ENCODE measurements at places on chromosomes 4 and X.

DNA sequence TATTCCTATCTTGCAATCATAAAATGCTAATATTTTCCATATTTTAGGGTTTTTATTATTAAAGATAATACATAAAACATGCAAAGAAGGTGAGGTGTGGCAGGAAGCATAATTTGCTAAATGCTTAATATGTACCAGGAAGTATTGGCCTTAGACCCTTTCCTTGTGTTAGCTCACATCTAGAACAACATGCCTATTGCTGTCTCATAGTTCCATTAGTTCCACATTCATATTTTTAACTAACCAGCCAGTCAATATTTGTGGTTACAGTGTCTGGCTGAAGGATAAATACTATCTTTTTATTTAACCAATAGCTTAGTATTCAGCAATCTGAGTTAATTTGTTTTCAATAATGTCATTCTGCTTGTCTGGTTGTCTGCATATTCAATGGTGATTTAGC is 432.6 kb downstream of the INPP4B start:
- H3K36me3 ChIP-seq, result no peaks in the 10 kb centered on the region
- H3K27me3 ChIP-seq, result no peaks in the 10 kb centered on the region
- no peaks in the 10 kb centered on the region for H3K4me1 ChIP-seq
- H3K4me3 ChIP-seq, result no peak overlapping the region
- DNase-seq, result no peak

- H3K27me3 ChIP-seq, result no peaks in the 10 kb centered on the region
- no peak for DNase-seq
- no peak overlapping the region for H3K27ac ChIP-seq
- no peaks in the 10 kb centered on the region for H3K36me3 ChIP-seq
- no peak overlapping the region for H3K4me3 ChIP-seq
Measured at GRCh38 chr4:158229768-158230167, 19.5 kb downstream of the TMEM144 start.

DNA sequence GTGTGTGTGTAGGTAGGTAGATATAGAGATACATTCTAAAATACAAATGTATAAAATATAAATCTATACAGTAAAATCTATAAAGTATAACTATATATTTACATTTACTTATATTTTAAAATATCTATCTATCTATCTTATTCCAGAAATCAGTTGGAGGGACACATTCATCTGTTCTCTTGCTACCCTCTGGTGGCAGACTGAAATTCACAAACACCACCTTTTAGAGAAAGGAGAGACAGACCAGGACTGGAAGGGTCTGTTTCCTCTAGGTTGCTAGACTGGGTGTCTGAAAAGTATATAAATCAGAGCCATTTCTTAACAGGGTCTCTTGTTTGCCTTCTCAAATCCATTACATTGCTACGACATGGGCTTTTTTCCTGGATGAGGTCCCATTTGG is 343.0 kb downstream of the OPHN1 start:
- no peak overlapping the region for H3K4me3 ChIP-seq
- DNase-seq, result no peak
- no peaks in the 10 kb centered on the region for H3K27me3 ChIP-seq

GRCh38 chrX:41142130-41142910 is 57.1 kb downstream of the USP9X start:
- no peaks in the 10 kb centered on the region for H3K4me1 ChIP-seq
- 0 out of 2 replicates have a peak, but pooled peaks cover 2% of the 10 kb centered on the region for H3K36me3 ChIP-seq
- DNase-seq, result no peak

GRCh38 chrX:22373094-22373493 is 100.4 kb downstream of the CBLL2 start:
- H3K4me3 ChIP-seq, result no peak overlapping the region
- no peaks in the 10 kb centered on the region for H3K36me3 ChIP-seq
- DNase-seq, result no peak
- H3K27ac ChIP-seq, result no peak overlapping the region
- H3K27me3 ChIP-seq, result no peaks in the 10 kb centered on the region

DNA sequence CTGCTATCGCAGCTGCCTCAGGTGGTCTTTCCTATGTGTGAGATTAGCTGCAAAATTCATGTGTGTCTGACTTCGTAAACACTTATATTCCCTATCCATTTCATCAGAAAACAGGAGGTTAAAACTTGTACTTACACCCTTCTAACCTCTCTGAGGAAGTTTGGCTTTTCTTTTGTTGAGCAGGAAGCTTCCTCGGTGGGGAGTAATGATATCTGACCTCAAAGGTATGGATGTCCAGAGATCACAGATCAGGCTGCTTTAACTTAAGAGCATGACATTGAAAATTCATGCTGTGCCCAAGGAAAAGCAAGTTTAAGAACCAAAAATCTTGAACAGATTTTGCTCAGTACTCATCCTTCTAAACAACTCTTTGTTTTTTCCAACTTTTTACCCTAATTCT is 429.1 kb downstream of the STIM2 start:
- no peak for DNase-seq
- H3K27ac ChIP-seq, result no peak overlapping the region
- no peaks in the 10 kb centered on the region for H3K4me1 ChIP-seq
- no peaks in the 10 kb centered on the region for H3K27me3 ChIP-seq

DNA sequence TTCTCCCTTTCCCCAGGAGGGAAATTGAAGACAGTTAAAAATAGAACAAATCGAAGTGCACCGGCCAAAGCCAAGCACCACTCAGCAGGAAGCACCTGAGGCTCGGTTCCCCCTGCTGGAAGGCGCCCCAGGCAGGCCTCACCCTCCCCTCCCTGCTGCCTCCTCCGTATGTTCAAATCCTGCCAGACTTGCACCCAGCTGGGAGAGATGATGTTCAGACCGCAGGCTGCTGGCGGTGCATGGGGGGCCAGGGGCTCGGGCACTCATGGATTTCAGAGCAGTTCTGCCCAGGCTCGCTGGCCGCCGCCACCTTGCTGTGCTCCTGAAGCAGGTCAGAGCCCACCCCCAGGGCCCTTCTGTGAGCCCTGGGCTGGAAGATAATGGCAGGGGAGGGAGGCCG is 91.4 kb downstream of the DCTD start:
- H3K4me3 ChIP-seq, result no peak overlapping the region
- no peak overlapping the region for H3K27ac ChIP-seq
- no peak for DNase-seq
- no peaks in the 10 kb centered on the region for H3K27me3 ChIP-seq

All from MM.1S (cell line).